ENCODE measurements at places on chromosomes 1 and 21.

DNA sequence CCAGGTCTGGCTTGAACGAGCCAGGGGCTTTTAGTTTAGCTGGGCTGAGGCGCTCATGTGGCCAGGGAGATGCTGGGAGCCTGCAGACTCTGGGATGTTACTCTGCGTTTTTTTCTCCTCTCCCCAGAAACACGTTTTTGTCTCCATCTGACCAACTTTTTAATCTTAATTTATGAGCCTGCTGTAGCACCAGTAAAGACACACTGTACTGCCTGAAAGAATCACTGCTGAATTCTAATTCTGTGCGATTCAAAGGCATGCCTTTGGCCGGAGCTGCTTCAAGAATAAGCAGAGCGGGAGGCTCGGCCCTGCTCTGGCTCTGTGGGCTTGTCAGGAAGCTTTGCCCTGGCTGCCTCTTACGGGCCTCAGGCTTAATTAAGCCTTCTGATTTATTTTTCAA, 129.5 kb downstream of the CAMTA1 start:
- DNase-seq = no peak

- DNase-seq = no peak
These were observed 28.3 kb upstream of the NEK7 start for GRCh38 chr1:198128533-198128932.

DNA sequence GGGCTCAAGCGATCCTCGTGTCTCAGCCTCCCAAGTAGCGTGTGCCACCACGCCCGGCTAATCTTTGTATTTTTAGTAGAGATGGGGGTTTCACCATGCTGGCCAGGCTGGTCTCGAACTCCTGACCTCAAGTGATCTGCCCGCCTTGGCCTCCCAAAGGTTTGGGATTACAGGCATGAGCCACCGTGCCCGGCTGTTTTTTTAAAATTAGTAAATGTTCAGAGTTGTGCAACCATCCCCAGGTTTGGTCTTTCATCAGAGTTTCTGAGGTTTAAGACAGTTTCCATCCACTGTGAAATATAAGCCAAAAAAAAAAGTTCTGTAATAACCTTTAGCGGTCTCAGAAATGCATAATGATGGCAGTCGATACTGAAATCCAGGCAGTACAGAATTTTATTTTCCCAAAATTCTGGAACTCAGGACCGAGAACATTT, 550 bp upstream of the SYT11 start:
- no peak for DNase-seq

- DNase-seq = no peak
These were observed 46.4 kb upstream of the NBL1 start for GRCh38 chr1:19597496-19598309.

DNA sequence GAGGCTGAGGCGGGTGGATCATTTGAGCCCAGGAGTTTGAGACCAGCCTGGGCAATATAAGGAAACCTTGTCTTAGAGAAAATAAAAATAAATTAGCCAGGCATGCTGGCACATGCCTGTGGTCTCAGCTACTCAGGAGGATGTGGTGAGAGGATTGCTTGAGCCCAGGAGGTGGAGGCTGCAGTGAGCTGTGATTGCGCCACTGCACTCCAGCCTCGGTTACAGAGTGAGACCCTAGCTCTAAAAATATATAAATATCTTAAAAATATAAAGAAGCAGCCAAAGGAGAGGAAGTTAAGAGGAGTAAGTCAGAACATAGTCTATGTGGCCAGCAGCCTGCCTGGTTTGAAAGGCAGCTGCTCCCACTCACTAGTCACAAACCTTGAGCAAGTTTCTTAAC, 4.5 kb upstream of the IL10RB start:
- DNase-seq = peak; percentile 77

- DNase-seq = no peak
These were observed 71.4 kb downstream of the USP1 start for GRCh38 chr1:62508187-62508758.

DNA sequence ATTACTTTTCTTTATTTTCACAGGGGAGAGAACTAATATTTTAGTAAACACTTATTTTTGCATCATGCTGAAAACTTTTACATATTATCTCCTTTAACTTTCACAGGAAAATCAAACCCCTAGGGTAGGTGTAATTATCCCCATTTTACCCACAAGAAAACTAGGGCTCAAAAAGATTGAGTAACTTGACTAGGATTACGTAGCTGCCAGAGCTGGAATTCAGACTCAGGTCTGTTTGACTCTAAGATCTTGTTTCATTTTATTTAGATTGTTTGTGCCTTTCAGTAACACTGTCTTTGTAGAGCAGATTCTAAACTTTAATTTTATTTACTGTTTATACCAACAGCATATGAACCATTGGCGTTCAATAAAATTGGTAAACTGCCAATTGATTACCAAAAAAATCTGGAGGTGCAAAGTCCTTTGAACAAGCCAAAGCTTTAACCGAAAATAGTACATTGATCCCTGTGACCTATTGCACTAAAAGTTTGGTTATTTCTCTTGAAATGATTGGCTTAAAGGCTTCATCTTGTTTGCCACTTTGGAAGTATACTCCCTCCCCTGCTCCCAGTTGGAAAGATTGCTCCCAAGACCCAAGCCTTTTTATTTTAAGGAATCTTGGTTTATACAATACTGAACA, 71.0 kb upstream of the WDR26 start:
- DNase-seq = no peak

GRCh38 chr1:204314893-204315658, 44.7 kb downstream of the PLEKHA6 start:
- DNase-seq = no peak

GRCh38 chr1:234922987-234923386, 205.7 kb downstream of the TOMM20 start:
- DNase-seq = no peak

Data from Right ventricle myocardium inferior (tissue), 1 donor.